ENCODE measurements at places on chromosomes 4 and X. TPM values are rescaled to one million over a fixed set of nuclear protein-coding genes. Genes with fewer than 3 reads are reported as not detected.

DNA sequence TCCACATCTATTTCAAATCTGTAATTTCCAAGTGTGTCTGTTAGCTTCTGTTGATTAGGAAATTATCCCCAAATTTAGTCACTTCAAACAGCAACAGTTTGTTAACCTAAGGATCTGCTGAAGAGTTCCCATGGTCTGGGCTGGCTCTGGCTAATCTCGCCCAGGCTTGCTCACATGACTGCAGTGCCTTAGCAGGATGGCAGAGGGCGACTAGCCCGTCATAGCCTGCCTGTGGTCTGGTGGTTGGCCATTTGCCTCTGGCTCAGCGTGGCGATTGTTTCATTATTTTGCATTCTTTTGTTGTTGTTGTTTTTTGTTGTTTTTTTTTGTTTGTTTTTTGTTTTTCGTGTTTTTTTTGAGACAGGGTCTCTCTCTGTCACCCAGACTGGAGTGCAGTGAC is 264.0 kb downstream of the TRIML1 start:
- DNase-seq = no peak

The CUL4B gene
- polyA plus RNA-seq = 7.9 TPM

DNA sequence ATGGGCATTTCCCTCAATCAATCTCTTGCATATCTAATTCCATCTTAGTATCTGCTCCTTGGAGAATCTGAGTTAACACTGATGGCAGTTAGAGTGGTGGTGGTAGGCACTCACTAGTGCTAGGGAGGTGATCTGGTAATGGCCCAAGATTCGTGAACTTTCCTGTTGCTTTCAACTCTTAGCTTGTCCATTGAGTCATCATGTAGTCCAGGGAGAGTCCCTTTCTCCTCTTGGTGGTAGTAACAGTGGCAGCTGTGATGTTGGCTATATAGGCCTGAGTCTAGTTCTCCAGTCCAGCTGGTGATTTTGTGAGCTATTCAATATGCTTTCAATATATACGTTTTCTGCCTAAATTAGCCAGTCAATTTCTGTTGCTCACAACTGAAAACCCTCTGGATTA is 7.0 kb upstream of the XKRX start:
- DNase-seq = no peak

The HERC5 gene
- 1.5 TPM for polyA plus RNA-seq

GRCh38 chr4:153555730-153556434 is 89.7 kb downstream of the TMEM131L start:
- DNase-seq = no peak

DNA sequence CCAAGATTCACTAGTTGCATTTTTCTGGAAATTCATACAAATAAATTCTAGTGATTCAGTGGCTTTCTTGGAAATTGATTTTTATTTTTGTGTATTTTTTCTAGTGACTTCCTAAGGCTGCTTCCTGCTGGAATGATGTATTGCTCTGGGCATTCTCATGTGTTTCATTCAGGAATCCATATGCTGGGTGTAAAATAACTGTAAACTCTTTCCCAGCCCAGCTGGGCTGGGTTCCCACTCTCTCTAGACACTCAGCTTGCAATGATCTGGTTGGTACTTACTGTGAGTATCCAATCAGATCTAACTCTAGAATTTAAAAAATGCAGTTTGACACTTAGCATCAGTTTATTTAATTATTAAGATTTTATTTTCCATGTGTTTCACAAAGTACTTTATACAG is 882.2 kb downstream of the STIM2 start:
- no peak for DNase-seq

The AWAT2 gene
- polyA plus RNA-seq = not detected

DNA sequence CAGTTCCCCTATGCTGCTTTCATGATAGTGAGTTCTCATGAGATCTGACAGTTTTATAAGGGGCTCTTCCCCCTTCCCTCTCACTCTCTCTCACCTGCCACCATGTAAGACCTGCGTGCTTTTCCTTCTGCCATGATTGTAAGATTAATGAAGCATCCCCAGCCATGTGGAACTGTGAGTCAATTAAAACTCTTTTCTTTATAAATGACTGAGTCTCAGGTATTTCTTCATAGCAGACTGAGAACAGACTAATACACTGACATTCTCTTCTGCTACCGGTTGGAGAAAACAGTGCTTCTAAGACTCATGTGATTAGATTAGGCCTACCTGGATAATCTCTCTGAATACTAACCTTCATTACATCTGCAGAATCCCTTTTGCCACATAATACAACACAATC is 45.4 kb upstream of the TRPC5OS start:
- DNase-seq = no peak

GRCh38 chr4:84089652-84090437 is 409.2 kb downstream of the NKX6-1 start:
- no peak for DNase-seq

GRCh38 chr4:189436207-189436606 is 504.5 kb upstream of the FRG1 start:
- DNase-seq = no peak

DNA sequence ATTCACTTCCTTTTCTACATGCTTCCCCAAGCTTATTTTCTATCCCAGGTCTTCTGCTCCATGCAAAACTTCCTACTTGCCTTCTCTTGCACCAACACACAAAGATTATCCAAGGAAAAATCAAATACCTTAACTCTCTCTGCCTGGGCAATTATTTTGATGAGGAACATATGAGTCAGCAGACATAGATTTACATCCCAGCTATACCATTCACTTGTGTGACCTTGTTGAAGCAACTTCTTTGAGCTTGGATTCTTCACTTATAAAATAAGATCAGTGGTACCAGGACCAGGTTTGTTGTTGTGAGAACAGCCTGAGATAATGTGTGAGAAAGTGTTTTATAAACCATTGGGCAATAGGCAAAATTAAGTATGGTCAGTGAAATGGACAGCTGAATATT is 39.1 kb upstream of the TMEM192 start:
- DNase-seq = no peak

The HSFX4 gene
- not detected for polyA plus RNA-seq

DNA sequence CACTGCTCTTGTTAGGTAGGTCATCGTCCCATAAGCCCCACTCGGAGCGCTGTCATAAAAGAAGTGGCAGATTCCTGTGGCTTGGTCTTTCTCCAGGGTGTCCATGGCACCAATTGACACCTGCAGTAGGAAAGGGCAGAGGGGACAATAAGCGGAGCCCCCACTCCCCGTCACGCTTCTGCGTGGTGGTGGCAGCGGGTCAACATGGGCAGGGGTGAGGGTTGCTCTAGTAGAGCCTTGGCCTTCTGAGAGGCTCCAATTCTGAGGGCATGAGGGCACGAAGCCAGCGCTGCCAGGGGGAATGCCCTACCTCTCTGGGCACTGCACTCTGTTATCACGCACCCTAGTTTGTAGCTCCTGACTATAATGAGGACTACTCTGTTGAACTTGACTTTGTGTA is 90.4 kb downstream of the PHKA2 start:
- DNase-seq = no peak

DNA sequence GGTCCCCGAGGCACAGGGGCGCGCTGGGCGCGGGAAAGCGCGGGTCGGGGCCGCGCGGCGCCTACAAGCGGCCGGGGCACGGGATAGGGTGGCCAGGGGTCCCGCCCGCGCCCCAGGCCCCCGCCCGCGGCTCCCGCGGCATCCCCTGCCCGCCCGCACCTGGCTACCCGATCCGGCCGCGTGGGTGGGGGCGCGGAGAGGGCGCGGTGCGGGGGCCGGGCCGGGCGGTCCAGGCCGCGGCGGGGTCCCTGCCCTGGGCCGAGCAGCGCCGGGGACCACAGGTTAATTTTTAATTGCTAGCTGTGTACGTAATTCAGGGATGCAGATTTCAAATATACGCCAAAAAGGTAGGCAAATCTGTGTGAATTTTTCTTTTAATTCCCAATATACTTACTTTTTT is 44.3 kb upstream of the FAM47C start:
- no peak for DNase-seq
